CD8-positive, alpha-beta memory T cell (primary cell): ENCODE measurements at places on chromosomes 2 and 18. TPM values are rescaled to one million over a fixed set of nuclear protein-coding genes. Genes with fewer than 3 reads are reported as not detected.

Gene KATNAL2
- total RNA-seq = 0.82 TPM

Gene ST6GAL2
- not detected for total RNA-seq

Gene CFAP221
- total RNA-seq = not detected

Gene EPHA4
- total RNA-seq = 7.8 TPM

Gene EPG5
- total RNA-seq = 18.1 TPM

DNA sequence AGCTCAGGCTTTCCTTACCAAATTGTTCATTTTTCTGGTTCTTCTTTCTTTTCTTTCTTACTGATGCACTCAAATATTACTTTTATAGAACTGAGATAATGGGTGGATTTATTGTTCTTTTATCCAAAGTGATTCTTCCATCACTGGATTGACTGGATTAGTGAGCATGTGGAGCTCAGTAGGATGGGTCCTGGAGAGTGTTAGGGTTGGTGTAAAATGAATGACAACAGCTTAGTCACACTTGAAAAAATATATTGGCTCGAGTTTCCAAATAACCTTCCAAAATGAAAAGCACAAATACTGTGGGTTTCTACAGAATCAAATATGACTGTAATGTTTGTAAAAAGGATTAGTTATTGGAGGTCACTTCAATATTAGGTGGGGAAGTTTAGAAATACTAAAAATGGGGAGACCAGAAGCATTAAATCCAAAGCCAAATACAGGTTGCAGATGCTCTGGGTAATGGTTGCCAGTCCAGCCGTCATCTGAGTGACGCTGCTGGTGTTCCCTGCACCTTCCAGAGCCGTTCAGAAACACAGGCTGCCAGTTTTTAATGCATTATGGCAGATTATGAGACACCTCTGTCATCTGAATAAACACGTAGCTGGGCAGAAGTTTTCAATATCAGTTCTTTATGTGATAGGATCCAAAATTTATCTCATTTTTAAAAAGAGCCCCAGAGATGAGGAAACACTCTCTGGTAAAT is 294.8 kb upstream of the NRP2 start:
- H3K4me1 ChIP-seq = no peaks in the 10 kb centered on the region
- H3K27ac ChIP-seq = no peak overlapping the region
- H3K4me3 ChIP-seq = no peak overlapping the region
- no peaks in the 10 kb centered on the region for H3K36me3 ChIP-seq
- DNase-seq = no peak

DNA sequence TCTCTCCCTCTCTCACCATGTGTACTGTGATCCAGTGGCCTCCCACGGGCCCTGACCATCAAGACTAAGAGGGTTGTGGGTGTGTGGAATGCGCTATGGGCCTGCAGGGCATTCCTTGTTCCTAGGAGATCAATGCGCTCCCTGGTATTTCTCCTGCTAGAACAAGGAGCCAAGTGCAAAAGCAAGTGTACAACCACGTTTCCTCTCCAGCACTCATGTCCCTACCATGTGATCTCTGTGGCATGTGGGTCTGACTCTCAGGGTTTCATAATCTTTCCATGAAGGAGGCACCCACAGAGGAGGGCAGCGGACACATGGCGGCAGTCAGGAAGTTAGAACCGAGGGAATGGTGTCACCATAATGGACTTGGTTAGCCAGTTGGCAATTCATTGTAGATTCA is 91.4 kb downstream of the MAPK4 start:
- no peak for DNase-seq
- H3K4me3 ChIP-seq = no peak overlapping the region
- H3K36me3 ChIP-seq = no peaks in the 10 kb centered on the region
- H3K4me1 ChIP-seq = no peaks in the 10 kb centered on the region

DNA sequence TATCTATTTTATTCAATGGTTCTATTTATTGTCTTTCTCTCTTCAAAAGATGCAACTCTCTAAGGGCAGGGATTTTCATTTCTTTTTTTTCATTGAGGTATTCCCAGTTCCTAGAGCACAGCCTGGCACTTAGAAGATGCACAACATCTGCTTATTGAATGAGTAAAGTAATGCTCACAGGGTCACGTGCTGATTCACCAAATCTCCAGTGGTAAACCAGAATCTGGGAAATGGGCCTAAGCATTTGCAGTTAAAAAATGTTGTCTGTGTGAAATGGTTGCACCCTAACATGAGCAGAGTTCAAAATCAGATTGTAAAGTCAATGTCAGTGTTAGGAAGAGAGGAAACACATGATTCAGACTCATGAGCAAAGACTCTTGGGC is 15.8 kb downstream of the SLC8A1 start:
- no peak overlapping the region for H3K27ac ChIP-seq
- no peak for DNase-seq
- H3K36me3 ChIP-seq = no peaks in the 10 kb centered on the region
- H3K4me3 ChIP-seq = no peak overlapping the region

- no peaks in the 10 kb centered on the region for H3K4me1 ChIP-seq
- H3K27ac ChIP-seq = no peak overlapping the region
- no peak for DNase-seq
- H3K27me3 ChIP-seq = no peaks in the 10 kb centered on the region
Observed at GRCh38 chr2:72539071-72539552, 286.7 kb downstream of the EXOC6B start.

DNA sequence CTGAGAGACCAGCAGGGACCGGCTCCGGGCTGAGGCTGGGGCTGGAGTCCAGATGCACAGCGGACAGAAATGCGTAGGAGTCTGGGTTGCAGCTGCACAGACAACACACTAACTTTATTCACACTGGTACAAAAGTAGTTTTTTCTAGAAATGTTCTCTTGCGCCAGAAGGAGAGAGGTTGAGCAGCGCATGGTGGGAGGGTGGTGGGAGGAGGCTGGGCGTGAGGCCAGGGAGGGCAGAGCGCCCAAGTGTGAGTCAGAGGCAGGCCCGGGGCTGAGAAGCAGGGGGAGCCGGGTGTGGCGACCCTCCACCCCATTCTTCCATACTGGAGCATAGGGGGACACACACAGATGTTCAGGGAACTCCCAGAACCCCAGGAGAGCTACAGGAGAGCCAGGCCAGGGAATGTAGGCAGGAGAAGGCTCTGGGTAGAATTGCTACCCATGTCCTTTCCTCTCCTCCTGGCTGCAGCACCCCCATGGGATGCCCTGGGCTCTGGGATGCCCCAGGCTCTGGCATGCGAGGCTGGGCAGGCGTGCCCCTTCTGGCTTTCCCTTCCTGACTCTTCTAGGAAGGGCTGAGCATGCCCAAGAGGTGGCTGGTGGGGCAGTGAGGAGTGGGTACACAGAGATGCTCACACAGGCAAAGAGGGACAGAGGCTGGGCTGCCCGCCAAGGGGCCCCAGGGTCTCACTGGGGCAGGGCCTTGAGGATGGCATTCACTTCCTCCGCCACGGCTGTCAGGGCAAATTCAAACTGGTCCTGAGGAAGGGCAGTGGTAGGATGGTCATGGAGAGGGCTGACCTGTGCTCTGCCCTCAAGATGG is 10.6 kb downstream of the DNAJB2 start:
- no peak for DNase-seq
- H3K4me1 ChIP-seq = peaks cover 5% of the 10 kb centered on the region
- no peaks in the 10 kb centered on the region for H3K27me3 ChIP-seq
- no peak overlapping the region for H3K27ac ChIP-seq
- H3K36me3 ChIP-seq = no peaks in the 10 kb centered on the region

DNA sequence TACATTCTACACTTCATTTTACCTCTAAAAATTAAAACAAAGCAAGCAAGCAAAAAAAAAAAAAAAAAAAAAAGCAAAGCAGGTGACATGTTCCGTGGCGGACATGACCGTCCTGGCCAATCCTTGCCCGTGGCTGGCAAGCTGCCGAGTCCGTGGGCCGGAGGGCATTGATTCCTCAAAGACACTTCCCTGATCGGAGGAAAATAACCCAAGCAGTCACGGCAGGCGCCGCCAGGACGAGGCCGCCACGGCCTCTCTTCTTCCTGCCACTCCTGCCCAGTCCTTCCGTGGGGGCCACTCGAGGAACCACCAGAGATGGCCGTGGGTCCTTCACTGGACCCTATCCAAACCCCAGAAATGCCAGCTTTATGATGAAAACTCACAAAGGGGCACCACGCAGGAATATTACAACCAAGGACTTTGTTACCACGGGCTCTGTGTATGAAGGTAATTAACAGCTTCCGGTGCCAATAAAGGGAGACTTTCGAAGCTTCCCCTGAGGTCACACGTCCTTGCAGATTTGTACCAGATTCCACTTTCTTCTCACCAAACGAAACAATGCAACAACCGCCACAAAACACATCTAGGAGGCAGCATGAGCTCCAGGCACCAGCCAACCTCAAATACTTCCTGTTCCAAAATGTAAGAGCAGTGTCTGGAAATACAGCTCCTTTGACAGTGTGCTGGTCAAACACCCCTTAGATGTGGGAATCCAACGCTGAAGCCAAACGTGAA is 170.3 kb downstream of the HDAC4 start:
- no peak overlapping the region for H3K27ac ChIP-seq
- H3K4me3 ChIP-seq = no peak overlapping the region
- peaks cover 41% of the 10 kb centered on the region for H3K4me1 ChIP-seq
- H3K27me3 ChIP-seq = no peaks in the 10 kb centered on the region
- DNase-seq = no peak

DNA sequence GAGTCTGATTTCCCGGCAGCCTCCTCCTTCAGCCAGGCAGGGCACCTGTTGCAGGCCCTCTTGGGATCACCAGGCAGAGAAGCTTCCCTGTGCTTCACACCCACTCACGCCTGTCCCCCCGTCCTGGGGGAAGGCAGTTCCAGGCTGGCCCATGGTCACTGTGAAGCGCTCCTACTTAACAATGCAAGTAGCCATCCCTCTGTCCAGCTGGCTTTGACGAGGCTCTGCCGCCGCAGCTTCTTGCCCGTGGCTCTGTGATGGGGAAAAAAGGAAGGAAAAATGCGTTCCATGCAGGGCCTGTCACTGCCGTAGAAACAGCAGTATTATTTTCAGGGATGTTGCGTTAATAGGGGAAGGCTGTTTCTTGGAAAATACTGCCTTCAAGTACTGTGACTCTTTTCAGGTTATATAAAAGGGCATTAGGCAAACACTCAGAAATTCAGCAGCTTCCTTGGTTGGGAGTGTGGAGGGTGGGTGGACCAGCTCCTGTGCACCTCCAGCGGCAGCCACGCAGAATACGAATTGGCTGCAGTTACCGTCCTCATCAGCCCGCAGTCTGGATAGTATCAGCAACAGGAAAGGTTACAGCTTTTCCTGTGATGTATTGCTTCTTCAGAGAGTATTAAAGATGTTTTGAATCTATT is 232.3 kb downstream of the KLHL29 start:
- no peak for DNase-seq
- H3K27ac ChIP-seq = no peak overlapping the region
- H3K4me1 ChIP-seq = no peaks in the 10 kb centered on the region
- no peak overlapping the region for H3K4me3 ChIP-seq

- H3K36me3 ChIP-seq = no peaks in the 10 kb centered on the region
- H3K27me3 ChIP-seq = no peaks in the 10 kb centered on the region
- H3K4me1 ChIP-seq = no peaks in the 10 kb centered on the region
- no peak overlapping the region for H3K27ac ChIP-seq
- no peak for DNase-seq
Observed at GRCh38 chr2:159550231-159550630, 66.1 kb downstream of the BAZ2B start.

DNA sequence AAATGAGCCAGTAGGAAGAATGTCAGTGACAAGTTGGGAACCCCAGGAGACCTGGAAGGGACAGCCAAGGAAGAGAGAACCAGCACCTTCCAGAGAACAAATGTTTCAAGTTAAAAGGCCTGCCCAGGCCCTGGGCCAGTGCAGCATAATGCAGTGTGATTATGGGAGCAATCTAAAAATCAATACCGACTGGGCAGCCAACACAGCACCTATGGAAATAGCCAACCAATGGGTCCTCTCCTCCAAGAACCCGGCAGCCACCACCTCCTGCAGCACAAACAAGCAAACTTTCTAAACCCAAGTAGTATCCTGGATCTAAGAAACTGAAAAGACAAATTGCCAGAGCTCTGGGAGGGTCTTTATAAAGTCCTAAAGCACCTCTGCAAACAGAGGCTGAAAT is 71.7 kb downstream of the CLHC1 start:
- no peaks in the 10 kb centered on the region for H3K36me3 ChIP-seq
- no peak for DNase-seq
- H3K27ac ChIP-seq = no peak overlapping the region
- no peaks in the 10 kb centered on the region for H3K27me3 ChIP-seq
- no peaks in the 10 kb centered on the region for H3K4me1 ChIP-seq

GRCh38 chr2:63344575-63345284 is 243.5 kb downstream of the WDPCP start:
- no peaks in the 10 kb centered on the region for H3K4me1 ChIP-seq
- H3K27me3 ChIP-seq = no peaks in the 10 kb centered on the region
- no peaks in the 10 kb centered on the region for H3K36me3 ChIP-seq
- no peak overlapping the region for H3K27ac ChIP-seq
- DNase-seq = no peak
- H3K4me3 ChIP-seq = no peak overlapping the region

- no peak overlapping the region for H3K4me3 ChIP-seq
- no peaks in the 10 kb centered on the region for H3K4me1 ChIP-seq
- no peaks in the 10 kb centered on the region for H3K27me3 ChIP-seq
- DNase-seq = no peak
- no peaks in the 10 kb centered on the region for H3K36me3 ChIP-seq
Observed at GRCh38 chr2:233023007-233023760, 9.3 kb upstream of the NEU2 start.

DNA sequence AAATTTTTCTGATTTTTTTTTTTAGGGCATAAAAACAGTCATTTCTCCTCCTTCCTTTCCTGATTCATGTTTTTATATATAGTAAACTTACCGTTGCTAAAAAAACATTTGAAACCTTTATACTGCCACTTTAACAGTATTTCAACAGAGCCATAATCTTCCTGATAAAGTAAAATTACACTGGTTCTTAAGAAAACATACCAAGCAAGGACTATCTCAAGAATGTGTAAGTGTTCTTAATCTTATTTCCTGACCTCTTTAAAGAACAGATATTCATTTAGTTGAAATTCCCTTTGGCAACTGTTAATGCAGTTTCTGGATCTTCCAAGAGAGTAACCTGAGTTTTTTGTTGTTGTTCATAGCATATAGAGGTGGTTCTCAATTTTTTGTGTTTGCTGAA is 26.6 kb upstream of the COLEC12 start:
- no peak overlapping the region for H3K4me3 ChIP-seq
- no peaks in the 10 kb centered on the region for H3K27me3 ChIP-seq
- no peaks in the 10 kb centered on the region for H3K4me1 ChIP-seq
- H3K36me3 ChIP-seq = no peaks in the 10 kb centered on the region
- H3K27ac ChIP-seq = no peak overlapping the region

GRCh38 chr2:209097168-209097567 is 326.7 kb upstream of the MAP2 start:
- no peaks in the 10 kb centered on the region for H3K4me1 ChIP-seq
- no peak overlapping the region for H3K4me3 ChIP-seq
- no peaks in the 10 kb centered on the region for H3K27me3 ChIP-seq
- no peaks in the 10 kb centered on the region for H3K36me3 ChIP-seq
- H3K27ac ChIP-seq = no peak overlapping the region

DNA sequence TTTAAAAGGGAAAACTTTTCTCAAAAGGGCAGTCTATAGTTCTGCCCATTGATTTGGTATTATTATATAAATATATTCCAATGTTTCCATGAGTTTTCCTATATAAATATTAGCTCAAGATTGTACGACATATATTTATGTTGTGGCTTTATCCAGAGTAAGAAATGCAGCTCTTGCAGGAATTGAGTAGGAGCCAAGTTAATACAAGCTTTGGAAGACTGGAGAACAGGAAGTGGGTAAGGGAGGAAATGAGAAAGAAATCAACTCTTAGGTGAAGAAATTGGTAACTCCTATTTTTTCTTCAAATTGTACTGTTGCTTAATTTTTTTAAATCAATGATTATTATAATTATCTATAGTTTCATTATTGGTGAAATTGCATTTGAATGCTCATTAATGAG is 105.4 kb upstream of the FAM117B start:
- H3K27me3 ChIP-seq = no peaks in the 10 kb centered on the region
- no peak for DNase-seq
- H3K27ac ChIP-seq = no peak overlapping the region
- no peaks in the 10 kb centered on the region for H3K36me3 ChIP-seq
